Stromal cell of bone marrow (primary cell): ENCODE measurements at places on chromosomes 13 and 19.
A peak's percentile ranks its signal among the peaks of the same experiment; 100 is the strongest.

DNA sequence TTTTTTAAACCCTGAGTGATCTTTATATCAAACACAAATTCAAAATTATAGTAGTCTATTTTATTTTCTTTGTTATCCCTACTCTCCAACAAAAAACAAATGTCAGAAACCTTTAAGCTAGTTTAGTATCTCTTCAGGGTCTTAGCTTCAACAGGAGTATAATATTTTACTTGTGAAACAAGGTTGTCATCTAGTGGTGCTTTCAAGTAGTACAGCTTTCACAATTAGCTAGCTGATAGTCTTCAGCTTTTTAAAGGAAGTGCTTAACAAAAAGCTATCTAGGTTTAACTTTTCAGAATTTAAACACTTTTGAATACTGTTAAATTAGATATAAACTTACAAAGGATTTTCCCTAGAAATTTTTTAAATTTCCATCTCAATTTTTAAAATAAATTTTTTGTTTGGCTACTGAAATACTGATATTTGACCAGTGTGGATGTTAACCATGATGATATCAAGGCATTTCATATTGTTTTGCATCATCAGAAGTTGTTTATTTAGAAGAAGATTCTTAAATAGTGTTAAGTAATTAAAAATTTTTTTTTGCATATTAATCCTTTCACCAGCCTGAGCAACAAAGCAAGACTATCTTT lies 34.2 kb downstream of the TDRD3 start:
- peak; percentile 41 for DNase-seq

GRCh38 chr13:36259361-36260137 lies 38.1 kb downstream of the CCDC169 start:
- DNase-seq, result no peak

DNA sequence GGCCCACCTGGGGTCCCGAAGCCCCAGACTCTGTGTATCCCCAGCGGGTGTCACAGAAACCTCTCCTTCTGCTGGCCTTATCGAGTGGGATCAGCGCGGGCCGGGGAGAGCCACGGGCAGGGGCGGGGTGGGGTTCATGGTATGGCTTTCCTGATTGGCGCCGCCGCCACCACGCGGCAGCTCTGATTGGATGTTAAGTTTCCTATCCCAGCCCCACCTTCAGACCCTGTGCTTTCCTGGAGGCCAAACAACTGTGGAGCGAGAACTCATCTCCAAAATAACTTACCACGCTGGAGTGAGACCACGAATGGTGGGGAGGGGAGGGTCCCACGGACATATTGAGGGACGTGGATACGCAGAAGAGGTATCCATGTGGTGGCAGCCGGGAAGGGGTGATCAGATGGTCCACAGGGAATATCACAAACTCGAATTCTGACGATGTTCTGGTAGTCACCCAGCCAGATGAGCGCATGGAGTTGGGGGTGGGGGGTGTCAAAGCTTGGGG lies 1.0 kb upstream of the ICAM5 start:
- DNase-seq, result no peak

DNA sequence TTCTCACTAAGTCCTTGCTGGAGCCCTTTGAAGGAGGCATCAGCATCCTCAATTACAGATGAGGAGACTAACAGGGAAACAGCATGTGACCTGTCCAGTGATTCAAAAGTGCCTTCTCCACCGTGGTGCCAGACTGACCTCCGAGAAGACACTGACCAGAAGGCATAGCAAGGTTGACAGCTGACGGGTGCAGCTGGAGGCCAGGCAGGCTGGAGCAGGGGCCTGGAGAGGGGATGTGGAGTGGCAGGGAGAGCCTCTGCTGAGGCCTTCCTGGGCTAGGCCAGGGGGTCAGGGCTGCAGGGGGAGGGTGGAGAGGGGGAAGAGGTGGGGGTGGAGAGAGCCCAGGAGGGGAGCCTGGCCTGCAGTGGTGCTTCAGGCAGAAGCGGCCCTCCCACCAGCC lies 66.3 kb downstream of the KCTD15 start:
- no peak for DNase-seq

DNA sequence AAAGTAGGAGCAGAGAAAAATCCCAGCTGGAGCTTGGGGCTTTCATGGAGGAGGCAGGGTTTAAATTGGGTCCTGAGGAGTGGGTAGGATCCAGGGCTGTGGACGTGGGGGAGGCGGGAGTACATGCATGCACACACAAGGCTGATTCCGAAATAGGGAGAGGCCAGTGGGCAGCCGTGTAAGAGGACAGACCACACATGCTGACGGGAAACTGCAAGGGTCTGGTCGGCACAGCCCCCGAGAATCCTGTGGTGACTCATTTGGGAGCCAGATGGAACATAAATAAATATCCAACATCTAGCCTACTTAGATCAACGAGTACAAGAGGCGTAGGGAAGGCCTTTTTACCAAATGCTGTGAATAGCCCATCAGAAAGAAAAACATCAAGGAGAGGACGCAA lies 216.3 kb upstream of the ZNF507 start:
- no peak for DNase-seq

GRCh38 chr13:42484386-42484785 lies 89.6 kb upstream of the TNFSF11 start:
- DNase-seq, result no peak

- no peak for DNase-seq
Measured at GRCh38 chr19:45340899-45341453, 426 bp downstream of the KLC3 start.

DNA sequence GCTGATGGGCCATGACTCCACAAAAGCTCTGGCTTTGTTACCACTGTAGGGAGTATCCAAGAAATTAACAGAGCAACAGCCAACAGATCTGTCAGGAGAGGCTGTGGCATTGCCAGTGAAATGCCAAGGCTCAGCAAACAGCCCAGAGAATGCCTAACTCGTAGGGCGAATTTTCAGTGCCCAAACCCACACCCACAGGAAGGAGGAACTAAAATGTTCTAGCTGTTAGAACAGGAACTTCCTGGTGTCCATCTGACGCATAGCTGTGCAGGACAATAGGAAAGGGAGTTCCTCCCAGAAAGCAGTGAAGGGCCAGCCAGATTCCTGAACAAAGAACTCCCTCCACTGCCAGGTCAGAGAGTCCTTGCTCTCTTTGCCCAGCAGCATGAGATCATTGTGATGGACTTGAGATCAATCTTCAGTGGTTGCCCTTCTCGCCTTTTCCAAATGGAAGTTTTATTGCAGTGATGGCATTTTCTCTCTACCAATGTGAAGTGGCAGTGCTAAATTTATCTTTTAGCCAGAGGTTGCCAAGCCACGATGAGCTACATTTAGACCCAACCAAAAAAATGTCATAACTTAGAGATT lies 224.2 kb upstream of the STARD13 start:
- DNase-seq, result peak; percentile 73

DNA sequence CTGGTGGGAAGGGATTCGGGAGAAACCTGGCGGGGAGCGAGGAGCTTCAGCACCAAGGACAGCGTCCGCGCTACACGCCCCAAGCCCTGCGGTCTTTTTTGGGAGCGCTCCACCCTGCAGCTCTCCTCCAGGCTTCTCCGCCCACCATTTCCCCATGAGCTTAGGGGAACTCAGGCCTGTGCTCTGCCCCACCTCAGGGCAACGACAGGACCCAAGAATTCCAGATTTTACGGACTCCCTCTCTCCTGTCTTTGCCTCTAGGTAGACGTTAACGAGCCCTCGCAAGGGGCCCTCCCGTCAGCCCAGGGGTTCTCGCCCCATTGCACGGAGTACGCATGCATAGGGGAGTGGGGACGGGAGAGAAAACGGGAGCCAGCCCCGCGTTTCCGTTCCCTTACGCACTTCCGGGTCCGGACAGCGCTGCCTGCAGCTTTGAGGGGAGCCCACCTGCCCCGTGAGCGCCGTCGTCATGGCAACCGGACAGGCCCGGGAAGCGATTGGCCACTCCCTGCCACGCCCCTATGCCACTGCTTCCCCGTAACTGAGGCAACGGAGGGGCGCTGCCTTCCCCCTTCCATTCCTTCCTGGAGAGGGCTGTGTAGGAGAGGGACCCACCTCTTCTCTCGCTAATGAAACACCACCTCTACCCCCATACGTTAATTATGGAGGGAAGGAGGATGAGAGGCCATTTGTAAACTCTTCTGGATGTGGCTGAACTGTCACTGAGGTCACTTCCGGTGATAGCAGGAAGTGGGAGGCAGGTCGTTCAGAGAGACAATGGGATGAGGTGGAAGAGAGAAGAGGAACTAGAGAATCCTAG lies 20.8 kb downstream of the NOVA2 start:
- peak; percentile 8 for DNase-seq
